Fibroblast of lung (primary cell): ENCODE measurements at places on chromosomes 4 and X. TPM values are rescaled to one million over a fixed set of nuclear protein-coding genes. Genes with fewer than 3 reads are reported as not detected.

The FMR1NB gene
- not detected in 2 replicates for total RNA-seq

The RASL11B gene
- 0.26 and 2.1 TPM in 2 replicates for total RNA-seq

The MTNR1A gene
- not detected in 2 replicates for total RNA-seq

The NSG1 gene
- total RNA-seq: under 0.01 and 0.17 TPM in 2 replicates

- H3K4me3 ChIP-seq: no peak overlapping the region
- no peaks in the 10 kb centered on the region for H3K4me1 ChIP-seq
- no peaks in the 10 kb centered on the region for H3K27me3 ChIP-seq
Measured at GRCh38 chrX:25523574-25524540, 508.1 kb upstream of the ARX start.

The SMARCA1 gene
- total RNA-seq: 47.5 and 53.3 TPM in 2 replicates

- H3K4me1 ChIP-seq: no peaks in the 10 kb centered on the region
- H3K27me3 ChIP-seq: no peaks in the 10 kb centered on the region
- no peak overlapping the region for H3K4me3 ChIP-seq
- no peaks in the 10 kb centered on the region for H3K36me3 ChIP-seq
- H3K27ac ChIP-seq: no peak overlapping the region
- DNase-seq: no peak
Measured at GRCh38 chr4:142776026-142776425, 70.1 kb downstream of the INPP4B start.

The ADGRG2 gene
- under 0.01 TPM in 2 replicates for total RNA-seq

DNA sequence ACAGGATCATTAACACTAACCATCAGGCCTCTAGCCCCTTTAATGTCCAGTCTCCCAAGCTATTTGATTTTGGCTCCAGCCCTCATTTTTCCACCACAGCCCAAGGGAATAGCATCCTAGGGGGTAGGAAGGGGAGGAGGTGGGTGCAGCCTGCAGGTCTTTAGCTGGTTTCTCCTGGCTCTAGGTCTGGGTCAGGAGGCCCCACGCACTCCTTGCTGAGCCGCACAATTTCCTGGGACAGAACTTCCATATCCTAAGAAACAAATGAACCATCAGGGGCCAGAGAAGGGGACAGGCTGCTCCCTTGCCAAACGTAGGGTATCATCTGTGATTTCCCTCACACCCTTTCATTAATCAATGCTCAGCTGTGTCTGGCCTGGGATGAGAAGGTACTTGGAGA is 2.4 kb upstream of the KCND1 start:
- no peak overlapping the region for H3K4me3 ChIP-seq
- no peak for DNase-seq
- H3K36me3 ChIP-seq: no peaks in the 10 kb centered on the region
- H3K4me1 ChIP-seq: peaks cover 2% of the 10 kb centered on the region
- H3K27ac ChIP-seq: no peak overlapping the region

The MGARP gene
- 12.3 and 15.2 TPM in 2 replicates for total RNA-seq

The C4orf51 gene
- not detected in 2 replicates for total RNA-seq

GRCh38 chr4:38004062-38004461 is 43.9 kb downstream of the PTTG2 start:
- no peaks in the 10 kb centered on the region for H3K36me3 ChIP-seq
- H3K4me1 ChIP-seq: peaks cover 2% of the 10 kb centered on the region
- DNase-seq: peak; percentile 71
- no peak overlapping the region for H3K27ac ChIP-seq
- no peaks in the 10 kb centered on the region for H3K27me3 ChIP-seq

The RNF150 gene
- total RNA-seq: 0.51 and 0.66 TPM in 2 replicates

DNA sequence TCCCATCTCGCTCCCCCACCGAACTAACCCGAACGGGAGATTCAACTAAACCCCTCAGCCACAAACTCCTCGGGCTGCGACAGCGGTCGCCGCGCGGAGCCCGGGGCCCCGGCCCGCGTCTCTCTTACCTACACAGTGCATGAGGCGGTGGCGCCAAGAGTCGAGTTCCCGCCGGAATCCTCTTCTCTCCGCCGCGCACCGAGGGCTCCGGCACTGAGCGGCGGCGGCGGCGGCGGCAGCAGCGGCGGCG is 160 bp downstream of the LCORL start:
- peak; percentile 21 for DNase-seq
- H3K4me1 ChIP-seq: no peaks in the 10 kb centered on the region
- peak overlapping the region; percentile 64 for H3K4me3 ChIP-seq
- peak overlapping the region; percentile 91 for H3K27ac ChIP-seq
- peaks cover 1% of the 10 kb centered on the region for H3K27me3 ChIP-seq

- peak within 1 kb of the TSS; percentile 31 for H3K4me3 ChIP-seq
- no peaks in the 10 kb centered on the region for H3K4me1 ChIP-seq
- peak within 1 kb of the TSS; percentile 47 for H3K27ac ChIP-seq
- no peaks in the 10 kb centered on the region for H3K27me3 ChIP-seq
- no peaks in the 10 kb centered on the region for H3K36me3 ChIP-seq
- peak; percentile 82 for DNase-seq
Measured at GRCh38 chrX:53281321-53281822, at the start of gene IQSEC2. Gene IQSEC2 (minus strand): TSS chrX:53281584.

The CRLF2 gene
- not detected in 2 replicates for total RNA-seq

The EVC gene
- total RNA-seq: 24.4 and 39.0 TPM in 2 replicates

GRCh38 chrX:119729408-119730201 is 28.8 kb upstream of the SOWAHD start:
- H3K27ac ChIP-seq: no peak overlapping the region
- no peaks in the 10 kb centered on the region for H3K36me3 ChIP-seq
- peak; percentile 76 for DNase-seq
- no peak overlapping the region for H3K4me3 ChIP-seq
- H3K27me3 ChIP-seq: no peaks in the 10 kb centered on the region
- H3K4me1 ChIP-seq: no peaks in the 10 kb centered on the region

DNA sequence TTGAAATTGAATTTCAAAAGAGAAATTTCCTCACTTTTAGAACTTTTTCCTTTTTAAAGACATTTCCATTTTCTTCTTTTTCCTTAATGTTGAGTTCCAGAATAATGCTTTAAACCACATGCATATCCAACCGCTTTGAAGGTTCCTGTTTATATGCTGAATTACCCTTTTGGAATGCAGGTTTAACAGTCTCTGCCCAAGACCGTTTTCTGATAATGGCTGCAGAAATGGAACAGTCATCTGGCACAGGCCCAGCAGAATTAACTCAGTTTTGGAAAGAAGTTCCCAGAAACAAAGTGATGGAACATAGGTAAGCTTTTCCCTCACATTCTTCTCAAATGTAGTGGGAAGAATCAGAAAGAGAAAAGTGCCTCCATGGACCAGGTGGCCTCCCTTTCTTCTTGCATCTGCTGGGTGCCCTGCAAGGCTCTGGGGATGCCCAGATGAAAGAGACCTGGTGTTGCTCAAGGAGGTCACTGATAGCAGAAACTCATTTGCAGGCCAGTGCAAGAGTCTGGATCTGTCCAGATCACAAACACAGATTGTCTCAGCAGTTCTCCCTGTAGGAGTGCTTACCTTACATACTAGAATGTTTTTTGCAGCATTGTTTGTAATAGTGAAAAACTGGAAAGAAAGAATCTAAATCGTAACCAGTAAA is 42.9 kb downstream of the MOSPD2 start:
- DNase-seq: peak; percentile 88
- H3K4me3 ChIP-seq: no peak overlapping the region
- H3K27ac ChIP-seq: peak overlapping the region; percentile 47
- H3K27me3 ChIP-seq: no peaks in the 10 kb centered on the region
- no peaks in the 10 kb centered on the region for H3K36me3 ChIP-seq
- H3K4me1 ChIP-seq: no peaks in the 10 kb centered on the region

DNA sequence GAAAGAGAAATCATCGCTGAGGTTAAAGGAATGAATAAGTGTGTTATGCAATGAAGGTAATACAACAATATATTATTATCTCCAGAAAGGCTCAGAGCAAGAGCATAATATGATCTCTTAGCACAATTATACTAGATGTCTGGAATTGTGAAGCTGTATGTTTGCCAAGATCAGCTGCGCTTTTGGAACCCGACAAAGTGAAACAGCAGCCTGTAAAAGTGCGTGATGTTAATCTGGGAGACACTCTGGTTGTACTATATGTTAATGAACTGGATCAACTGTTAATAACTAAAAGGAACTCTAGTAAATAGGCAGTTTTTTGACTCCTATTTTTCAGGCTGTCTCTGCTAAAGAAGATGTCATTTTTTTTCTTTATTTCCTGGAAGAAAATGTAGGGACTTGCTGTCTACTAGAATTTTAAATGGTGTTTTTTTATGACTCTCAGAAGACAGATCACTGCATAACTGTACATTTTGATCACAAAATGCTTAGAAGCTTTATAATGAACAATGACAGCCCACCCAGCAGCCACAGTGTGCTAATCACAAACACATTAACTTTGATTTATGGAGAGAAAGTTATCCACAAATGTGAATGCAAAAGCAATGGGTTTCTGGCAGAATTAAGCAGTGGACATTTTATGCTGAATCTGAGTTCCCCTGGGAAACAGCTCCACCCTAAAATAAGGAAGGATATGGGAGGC is 50.2 kb downstream of the UGT2B28 start:
- no peaks in the 10 kb centered on the region for H3K4me1 ChIP-seq
- no peak for DNase-seq
- no peak overlapping the region for H3K4me3 ChIP-seq
- H3K27me3 ChIP-seq: no peaks in the 10 kb centered on the region

- DNase-seq: peak; percentile 70
- H3K27me3 ChIP-seq: no peaks in the 10 kb centered on the region
- H3K27ac ChIP-seq: no peak overlapping the region
Measured at GRCh38 chrX:140733766-140734342, 24.3 kb downstream of the LINC00632 start.

- H3K27ac ChIP-seq: no peak overlapping the region
- no peak for DNase-seq
- no peak overlapping the region for H3K4me3 ChIP-seq
- H3K4me1 ChIP-seq: no peaks in the 10 kb centered on the region
- H3K27me3 ChIP-seq: no peaks in the 10 kb centered on the region
Measured at GRCh38 chr4:121321466-121321865, 59.4 kb downstream of the QRFPR start.

- no peaks in the 10 kb centered on the region for H3K36me3 ChIP-seq
- DNase-seq: no peak
- no peaks in the 10 kb centered on the region for H3K4me1 ChIP-seq
- H3K27ac ChIP-seq: no peak overlapping the region
- H3K27me3 ChIP-seq: no peaks in the 10 kb centered on the region
- H3K4me3 ChIP-seq: no peak overlapping the region
Measured at GRCh38 chrX:149819371-149819770, 37.6 kb downstream of the MAGEA9 start.

GRCh38 chr4:102717448-102718092 is 43.2 kb downstream of the MANBA start:
- DNase-seq: peak; percentile 7
- H3K27ac ChIP-seq: no peak overlapping the region
- H3K27me3 ChIP-seq: no peaks in the 10 kb centered on the region

DNA sequence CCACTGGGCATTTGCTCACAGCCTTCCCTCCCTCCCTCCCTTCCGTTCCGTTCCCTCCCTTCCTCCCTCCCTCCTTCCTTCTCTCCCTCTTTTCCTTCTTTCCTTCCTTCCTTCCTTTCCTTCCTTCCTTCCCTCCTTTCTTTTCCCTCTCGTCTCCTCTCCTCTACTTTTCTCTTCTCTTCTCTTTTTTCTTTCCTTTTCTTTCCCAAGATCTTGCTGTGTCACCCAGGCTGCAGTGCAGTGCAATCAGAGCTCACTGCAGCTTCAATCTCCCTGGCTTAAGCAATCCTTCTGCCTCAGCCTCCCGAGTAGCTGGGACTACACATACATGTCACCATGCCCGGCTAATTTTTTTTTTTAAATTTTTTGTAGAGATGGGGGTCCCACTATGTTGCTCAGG is 26.7 kb upstream of the ING2 start:
- no peaks in the 10 kb centered on the region for H3K36me3 ChIP-seq
- H3K4me3 ChIP-seq: no peak overlapping the region
- H3K27ac ChIP-seq: no peak overlapping the region
- H3K4me1 ChIP-seq: no peaks in the 10 kb centered on the region
- H3K27me3 ChIP-seq: no peaks in the 10 kb centered on the region

DNA sequence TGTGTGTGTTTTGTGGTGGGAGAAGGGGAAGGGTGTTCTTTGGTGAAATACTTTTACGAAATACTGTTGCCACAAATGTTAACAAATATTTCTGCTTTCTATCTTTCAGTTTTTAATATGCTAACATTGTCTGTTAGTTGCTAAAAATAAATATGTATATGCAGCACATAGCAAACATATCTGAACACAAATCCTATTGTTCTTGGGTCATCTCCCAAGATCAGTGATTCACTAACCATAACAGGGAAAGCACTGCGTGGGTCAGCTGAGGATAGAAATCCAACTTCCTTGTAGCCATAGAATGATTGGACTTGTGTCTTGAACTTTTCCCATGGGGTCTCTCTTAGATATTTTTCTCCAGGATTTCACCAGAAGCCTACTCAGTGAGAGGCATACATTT is 250.3 kb upstream of the FAM47A start:
- H3K27ac ChIP-seq: no peak overlapping the region
- H3K27me3 ChIP-seq: no peaks in the 10 kb centered on the region
- no peaks in the 10 kb centered on the region for H3K36me3 ChIP-seq
- no peaks in the 10 kb centered on the region for H3K4me1 ChIP-seq

DNA sequence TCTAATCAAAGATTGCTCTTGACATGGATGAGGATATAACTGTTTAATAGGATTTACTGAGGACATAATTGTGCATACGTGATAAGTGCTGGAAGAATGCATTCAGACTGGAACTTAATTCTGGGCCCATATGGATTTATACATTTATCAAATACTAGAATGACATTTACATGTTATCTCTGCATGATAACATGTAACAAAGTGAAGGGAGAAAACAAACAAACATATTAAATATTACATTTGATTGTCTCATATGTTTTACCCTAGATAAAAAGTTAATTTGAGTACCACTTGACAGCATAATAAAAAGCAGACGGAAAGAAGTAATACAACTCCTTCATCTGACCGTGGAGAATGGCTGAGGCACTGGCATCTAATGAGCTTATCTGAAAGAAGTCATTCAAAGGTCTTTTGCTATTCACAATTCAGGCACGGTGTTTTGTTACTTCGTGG is 297.8 kb downstream of the PPP3CA start:
- no peaks in the 10 kb centered on the region for H3K4me1 ChIP-seq
- no peak overlapping the region for H3K27ac ChIP-seq
- H3K27me3 ChIP-seq: no peaks in the 10 kb centered on the region
- no peaks in the 10 kb centered on the region for H3K36me3 ChIP-seq
- no peak for DNase-seq

DNA sequence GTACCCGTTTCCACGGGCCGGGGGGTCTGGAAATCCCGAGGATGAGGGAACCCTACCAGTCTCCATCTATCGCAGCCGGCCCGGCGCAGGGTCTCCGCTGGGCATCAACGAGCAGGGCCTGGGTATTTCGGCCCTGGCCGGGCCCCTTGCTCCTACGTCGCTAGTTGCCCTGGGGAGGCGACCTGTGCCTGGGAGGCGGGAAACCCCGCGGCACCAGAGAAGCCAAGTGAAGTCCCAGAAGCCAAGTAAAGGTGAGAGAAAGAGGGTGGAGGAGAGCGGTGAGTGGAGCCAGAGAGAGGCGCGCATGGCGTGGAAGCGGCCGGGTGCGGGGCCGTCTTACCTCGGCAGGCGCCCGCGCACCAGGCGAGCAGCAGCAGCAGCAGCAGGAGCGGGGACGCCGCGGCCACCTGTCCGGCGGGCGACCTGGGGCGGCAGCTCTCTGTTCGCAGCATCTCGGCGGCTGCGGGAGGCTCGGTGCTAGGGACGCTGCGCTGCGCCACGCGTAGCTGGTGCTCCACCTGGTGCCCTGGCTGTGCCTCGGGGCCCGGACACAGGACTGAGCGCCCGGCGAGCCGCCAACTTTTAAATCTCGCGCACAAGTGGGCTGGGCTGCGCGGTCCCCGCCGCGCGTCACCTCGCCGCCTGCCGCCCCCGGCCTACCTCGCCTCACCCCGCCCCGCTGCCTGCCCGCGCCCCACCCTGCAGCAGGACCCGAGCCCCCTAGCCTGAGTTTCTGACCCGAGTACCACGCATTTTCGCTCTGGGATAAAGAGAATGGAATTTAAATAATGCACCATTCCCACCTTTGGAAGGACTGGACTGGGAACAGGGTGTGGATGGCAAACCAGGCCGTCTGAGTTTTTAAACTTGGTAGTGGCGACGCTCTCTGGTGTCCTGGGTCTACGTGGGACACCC is at the start of gene NMU:
NMU (minus strand) TSS at position 558 of the 915 bp plus-strand sequence; CDS start at position 452, 106 bp downstream.
- H3K27ac ChIP-seq: no peak within 1 kb of the TSS
- peaks cover 37% of the 10 kb centered on the region for H3K27me3 ChIP-seq
- H3K4me3 ChIP-seq: no peak within 1 kb of the TSS
- peaks cover 3% of the 10 kb centered on the region for H3K4me1 ChIP-seq
